ENCODE measurements at places on chromosomes 7 and 10.
A peak's percentile ranks its signal among the peaks of the same experiment; 100 is the strongest.

DNA sequence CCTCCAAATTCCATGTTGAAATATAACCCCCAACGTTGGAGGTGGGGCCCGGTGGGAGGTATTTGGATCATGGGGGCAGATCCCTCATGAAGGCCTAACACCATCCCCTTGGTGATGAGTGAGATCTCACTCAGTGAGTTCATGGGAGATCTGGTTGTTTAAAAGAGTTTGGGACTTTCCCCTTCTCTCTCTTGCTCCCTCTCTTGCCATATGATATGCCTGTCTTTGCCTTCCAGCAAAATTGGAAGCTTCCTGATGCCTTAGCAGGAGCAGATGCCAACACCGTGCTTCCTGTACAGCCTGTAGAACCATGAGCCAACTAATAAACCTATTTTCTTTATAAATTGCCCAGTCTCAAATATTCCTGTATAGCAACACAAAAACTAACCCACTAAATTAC is 55.7 kb upstream of the CDK1 start:
- no peak overlapping the region for H3K27ac ChIP-seq
- DNase-seq, result no peak
- H3K36me3 ChIP-seq, result no peaks in the 10 kb centered on the region
- H3K4me3 ChIP-seq, result no peak overlapping the region

- no peaks in the 10 kb centered on the region for H3K36me3 ChIP-seq
- H3K4me1 ChIP-seq, result peaks cover 29% of the 10 kb centered on the region
- H3K27me3 ChIP-seq, result no peaks in the 10 kb centered on the region
- H3K27ac ChIP-seq, result no peak overlapping the region
Measured at GRCh38 chr10:94963901-94964300, 25.4 kb downstream of the CYP2C9 start.

GRCh38 chr7:47999413-47999812 is 20.0 kb upstream of the HUS1 start:
- H3K27ac ChIP-seq, result no peak overlapping the region
- DNase-seq, result no peak
- no peaks in the 10 kb centered on the region for H3K4me1 ChIP-seq
- H3K27me3 ChIP-seq, result no peaks in the 10 kb centered on the region
- no peak overlapping the region for H3K4me3 ChIP-seq

DNA sequence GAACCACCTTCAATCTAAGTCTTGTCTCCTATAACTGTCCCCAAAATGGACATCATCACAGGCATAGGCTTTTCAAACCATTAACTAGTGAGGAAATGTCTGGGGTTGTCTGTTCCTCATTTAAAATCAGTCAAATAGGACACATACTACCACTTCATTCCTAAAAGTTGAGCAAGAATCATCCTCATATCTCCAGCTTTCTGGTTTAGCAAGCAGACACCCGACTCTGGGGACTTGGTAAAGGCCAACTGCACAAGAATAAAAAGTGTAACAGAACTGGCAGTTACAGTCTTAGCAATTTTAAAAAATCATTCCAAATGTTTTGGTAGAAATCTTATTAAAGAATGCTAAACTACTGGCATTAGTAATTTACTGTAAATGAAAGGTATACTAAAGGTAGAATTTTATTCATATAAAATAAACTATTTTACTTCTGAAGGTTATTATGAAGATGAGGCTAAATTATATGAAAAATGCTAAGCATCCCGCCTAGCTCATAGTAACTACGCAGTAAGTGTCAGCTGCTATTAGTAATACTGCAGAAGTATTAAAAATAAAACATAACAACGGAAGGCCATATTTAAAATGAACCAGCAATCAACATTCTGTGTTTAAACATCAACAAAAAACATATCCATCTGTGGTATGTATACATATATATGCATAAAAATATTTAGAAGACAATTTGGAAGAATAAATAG is 60.8 kb downstream of the ZNF438 start:
- H3K27me3 ChIP-seq, result no peaks in the 10 kb centered on the region
- no peak overlapping the region for H3K4me3 ChIP-seq
- no peaks in the 10 kb centered on the region for H3K4me1 ChIP-seq
- no peak overlapping the region for H3K27ac ChIP-seq
- no peaks in the 10 kb centered on the region for H3K36me3 ChIP-seq

- H3K4me1 ChIP-seq, result no peaks in the 10 kb centered on the region
- peak overlapping the region; percentile 71 for H3K27ac ChIP-seq
- no peaks in the 10 kb centered on the region for H3K27me3 ChIP-seq
Measured at GRCh38 chr10:44960482-44961229, 1.1 kb downstream of the RASSF4 start.

Measured in right lobe of liver (tissue), 6 donors.